ENCODE measurements at places on chromosomes 1 and 21. TPM values are rescaled to one million over a fixed set of nuclear protein-coding genes. Genes with fewer than 3 reads are reported as not detected.

DNA sequence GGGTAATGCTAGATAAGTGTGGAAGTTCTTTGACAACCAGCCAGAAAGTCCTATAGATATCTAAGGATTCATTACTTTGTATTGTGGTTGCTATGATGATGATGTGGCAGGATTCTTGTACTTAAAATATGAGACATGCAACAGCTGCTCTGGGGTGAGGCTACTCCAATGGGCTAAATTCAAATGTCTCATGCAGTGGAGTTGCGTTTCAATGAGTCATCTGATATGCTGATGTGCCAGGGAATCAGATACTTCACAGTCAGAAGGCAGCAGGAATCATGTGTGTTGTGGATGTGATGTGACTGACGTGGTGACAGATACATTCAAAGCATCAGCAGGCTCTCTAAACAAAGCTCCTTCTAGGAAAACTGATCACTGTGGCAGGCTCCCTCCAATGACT lies 66.5 kb downstream of the TSEN15 start:
- peak; percentile 21 for DNase-seq

DNA sequence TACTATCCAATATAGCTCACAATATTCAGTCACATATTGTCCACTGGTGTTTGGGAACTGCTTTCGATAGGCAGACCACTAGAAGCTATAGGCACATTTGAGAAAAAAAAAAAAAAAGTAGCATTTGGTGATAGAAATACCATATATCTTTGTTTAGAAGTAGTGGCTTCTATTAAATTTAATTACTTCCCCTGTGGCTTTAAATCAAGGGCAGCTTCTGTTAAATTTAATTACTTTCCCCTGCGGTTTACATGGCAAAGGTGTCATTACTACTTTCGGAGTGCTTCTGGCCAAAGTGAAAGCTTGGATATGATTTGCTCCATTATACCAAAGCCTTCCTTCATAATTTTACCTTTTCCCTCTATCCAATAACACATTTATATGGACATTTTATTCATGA lies 229.9 kb downstream of the TTLL7 start:
- DNase-seq, result no peak

DNA sequence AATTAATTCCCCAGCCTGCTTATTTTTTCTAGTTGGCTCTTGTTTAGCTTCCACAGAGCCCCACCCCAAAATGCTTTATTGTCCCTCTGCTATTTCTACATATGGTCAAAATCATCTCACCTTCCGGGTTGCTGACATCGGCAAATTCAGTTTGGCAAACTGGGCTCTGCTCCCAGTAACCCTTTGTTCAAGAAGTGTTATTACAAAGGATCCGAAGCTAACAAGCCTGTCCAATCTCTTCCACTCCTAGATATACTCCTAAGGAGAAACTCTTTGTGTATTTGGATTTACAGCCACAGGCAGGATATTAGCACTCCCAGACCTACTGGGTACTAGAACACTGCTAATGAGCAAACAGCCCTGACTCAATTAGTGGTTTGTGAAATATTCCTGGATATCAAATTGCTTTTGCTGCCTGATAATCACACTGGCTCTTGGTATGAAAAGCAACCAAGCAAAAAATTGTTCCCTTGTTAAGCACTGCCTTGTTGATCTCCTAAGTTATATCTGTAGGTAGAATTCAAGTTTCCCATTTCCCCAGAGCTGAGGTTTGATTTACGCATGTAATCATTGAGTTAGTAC lies 4.0 kb downstream of the JUN start:
- peak; percentile 60 for DNase-seq

DNA sequence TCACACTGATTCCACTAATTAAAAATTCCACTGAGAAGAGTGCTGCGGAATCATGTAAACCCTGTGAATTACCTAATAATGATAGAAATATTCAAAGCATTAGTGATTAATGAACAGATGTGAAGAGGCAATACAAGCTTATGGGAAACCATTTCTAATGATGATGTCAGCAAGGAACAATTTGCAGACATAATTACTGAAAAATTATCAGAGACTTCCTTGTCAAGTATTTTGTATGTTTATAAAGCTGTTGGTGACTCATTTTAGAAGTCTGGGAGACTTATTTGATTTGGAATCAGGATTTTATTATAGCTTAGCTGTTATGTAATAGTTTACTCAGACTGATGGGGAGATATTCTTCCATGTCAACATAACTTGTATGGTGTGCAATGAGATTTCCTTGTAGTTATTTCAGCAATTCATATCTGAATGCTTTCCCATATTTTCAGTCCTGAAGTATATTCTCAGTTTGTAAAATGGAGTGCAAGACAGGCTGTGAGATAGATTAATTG lies 135.5 kb downstream of the TGFB2 start:
- no peak for DNase-seq

DNA sequence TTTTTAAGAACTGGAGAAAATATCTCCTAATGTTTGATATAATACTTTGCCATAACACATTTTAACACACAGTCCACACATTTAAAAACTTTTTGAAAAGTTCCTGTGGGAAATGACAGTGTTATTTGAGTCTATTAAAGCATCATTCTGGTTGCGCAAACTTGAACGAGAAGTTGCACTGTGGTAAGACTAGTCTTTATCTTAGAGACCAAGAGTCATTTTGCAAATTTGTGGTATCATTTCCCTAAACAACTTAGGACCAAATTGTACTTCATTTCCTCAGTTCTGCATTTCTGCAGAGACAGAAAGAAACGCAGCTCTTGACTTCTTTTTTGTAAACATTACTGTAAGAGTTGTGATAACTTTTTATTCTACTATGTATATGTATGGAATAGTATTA lies at the start of gene RGS18:
Gene RGS18, plus strand, starts transcription at position 282 of the 400 bp plus-strand sequence. CDS start 176 bp downstream, outside the sequence.
- DNase-seq, result no peak

DNA sequence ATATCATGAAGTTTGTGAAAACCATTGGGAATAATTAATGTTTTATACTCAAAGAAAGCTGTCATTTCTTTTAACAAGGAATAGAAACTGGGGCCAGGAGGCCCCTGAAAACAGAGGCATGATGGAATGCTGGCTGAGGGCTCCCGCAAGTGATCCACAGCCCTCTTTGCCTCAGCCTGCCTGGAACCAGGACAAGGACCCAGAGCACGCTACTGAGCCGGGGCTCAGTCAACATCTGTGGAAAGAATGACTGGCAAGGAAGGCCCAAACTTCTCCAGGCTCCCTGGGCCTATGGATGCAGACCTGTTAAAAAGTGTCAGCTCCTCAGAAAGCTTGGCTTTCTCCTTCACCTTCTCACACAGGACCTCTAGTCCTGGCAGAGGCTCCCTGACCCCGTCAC lies 32.6 kb downstream of the COLGALT2 start:
- DNase-seq, result no peak

- DNase-seq, result no peak
Measured at GRCh38 chr1:170240409-170240808, 94.7 kb downstream of the NTMT2 start.

GRCh38 chr1:173440430-173440829 lies 36.7 kb upstream of the PRDX6 start:
- no peak for DNase-seq

DNA sequence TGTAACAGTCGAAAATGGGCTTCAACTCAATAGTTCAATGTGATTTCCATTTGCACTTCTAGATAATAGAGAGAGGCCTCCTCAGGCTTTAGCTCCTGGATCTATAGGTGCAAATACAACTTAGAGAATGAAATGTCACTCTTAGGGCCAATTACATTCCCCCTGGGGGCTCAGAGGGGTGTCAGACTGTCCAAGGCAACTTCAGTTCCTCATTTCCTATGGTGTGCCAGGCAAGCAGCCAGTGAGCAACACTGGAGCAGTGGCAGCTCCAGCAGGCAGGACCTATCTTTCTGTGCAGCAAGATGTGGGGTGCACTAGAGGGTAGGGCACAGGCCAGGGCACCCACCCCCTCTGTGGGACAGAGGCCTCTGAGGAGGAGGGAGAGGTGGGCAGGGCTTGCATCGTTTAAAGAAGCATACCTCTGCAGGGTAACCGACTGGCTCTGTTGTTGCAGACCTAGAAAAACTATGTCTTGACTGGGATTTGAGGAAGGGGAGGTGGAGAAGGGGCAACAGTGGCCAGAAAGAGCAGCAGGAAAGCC lies 97.3 kb downstream of the SUSD4 start:
- no peak for DNase-seq

DNA sequence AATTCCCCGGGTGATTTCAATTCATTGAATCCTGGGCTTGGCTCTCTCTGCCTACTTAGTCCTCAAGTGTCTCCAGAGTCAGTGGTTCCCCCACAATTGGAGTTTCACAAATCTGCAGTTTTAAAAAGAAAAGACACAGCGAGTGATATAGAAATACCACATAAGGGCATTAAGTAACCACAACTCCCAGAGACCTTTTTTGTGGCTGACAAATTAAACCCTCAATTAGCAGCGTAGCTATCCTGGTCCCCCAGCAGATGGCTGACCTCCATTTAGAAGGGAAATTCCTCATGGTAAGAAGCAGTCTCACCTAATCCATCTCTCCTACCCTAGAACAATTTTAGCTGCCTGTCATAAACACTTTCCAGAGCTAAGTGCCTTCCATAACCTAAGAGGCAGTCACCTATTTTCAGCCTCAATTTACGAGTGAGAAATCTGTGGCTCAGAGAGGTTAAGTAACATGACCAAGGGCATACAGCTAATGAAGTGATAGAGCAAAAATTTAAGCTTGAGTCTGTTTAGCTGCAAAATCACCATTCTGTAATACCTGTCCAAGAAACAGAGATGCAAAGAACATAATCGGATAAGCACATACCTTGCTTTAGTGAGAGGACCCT lies 56.0 kb upstream of the NBPF3 start:
- DNase-seq, result no peak

DNA sequence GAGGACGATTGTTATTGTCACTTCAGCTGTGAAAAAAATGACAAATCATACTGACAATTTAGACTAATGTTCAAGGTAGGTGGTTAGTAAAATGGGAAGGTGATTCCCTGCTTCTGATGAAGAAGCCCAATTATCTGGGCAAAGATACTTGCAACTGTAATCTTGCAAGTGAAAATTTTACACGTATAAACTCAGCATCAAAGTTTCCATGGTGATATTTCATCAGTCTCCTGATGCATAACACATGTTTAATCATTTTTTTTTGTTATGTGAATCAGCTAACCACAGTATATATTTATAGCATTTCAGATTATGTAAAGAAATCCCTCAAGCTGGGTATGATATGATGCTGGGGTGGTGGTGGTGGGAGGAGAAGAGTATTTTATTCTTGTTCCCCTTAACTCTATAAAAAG lies 16.4 kb upstream of the KCNK1 start:
- DNase-seq, result no peak

DNA sequence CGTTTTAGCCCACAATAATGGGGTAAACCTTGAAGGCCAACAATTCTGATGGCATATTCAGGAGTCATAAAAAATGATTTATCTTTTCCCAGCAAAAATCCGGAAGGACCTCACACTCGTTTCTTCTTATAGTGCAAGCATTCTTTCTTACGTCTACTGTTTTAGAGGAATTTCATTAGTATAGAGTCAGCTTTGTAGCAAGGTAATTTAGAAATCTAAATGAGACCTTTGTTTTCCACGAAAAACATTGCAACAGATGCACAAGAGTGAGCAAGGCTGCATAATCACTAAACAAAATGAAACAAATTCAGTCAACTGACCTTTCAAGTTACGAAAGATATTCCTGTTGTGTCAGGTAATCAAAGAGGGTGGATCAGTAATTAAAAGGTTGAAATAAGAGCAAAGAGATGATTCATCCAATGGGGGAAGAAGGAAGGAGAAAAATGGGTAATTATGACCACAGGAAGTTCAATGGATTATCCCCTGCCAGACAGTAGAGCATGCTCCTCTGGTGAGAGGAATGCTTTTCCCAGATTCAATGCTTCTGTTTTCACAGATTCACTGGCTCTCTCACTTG lies 560 bp upstream of the CSDE1 start:
- no peak for DNase-seq

DNA sequence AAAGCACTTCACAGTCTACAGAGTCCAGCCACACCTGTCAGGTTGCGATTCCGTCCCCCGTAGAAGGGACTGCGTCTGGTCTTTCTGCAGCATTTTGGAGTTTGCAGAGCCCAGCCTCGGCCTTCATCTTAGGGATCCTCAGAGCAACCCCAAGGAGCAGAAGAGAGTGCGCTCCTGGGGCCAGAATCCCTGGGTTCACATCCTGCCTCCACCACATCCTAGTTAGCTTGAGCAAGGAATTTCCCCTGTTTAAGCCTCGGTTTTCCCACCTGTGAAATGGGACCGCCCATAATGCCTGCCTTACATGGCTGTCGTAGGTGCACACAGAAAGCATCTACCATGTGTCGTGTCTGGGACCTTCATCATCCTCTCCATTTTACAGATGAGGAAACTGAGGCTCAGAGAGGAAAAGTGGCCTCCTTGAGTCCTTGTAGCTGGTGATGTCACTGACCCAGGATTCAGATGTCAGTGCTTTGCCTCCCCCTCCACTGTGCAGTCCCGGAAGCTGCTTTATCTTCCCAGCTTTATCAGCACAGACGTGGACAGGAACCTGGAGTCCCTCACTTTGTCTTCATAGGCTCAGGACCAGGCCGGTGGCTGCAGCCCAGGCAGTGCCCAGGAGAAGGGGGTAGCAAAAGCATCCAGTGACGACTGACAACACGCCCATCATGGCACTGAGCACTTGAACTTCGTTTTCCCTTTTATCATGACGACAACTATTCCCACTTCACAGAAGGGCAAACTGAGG lies 438.5 kb downstream of the MATN1 start:
- DNase-seq, result no peak

Gene TIAM1
- polyA plus RNA-seq, result 11.9 TPM

Gene KCNJ10
- polyA plus RNA-seq, result 0.46 TPM

Gene DUSP10
- 11.8 TPM for polyA plus RNA-seq

Measured in hindlimb muscle (tissue), 1 donor.